LNCaP clone FGC (cell line): ENCODE measurements at places on chromosomes 5 and 9.

DNA sequence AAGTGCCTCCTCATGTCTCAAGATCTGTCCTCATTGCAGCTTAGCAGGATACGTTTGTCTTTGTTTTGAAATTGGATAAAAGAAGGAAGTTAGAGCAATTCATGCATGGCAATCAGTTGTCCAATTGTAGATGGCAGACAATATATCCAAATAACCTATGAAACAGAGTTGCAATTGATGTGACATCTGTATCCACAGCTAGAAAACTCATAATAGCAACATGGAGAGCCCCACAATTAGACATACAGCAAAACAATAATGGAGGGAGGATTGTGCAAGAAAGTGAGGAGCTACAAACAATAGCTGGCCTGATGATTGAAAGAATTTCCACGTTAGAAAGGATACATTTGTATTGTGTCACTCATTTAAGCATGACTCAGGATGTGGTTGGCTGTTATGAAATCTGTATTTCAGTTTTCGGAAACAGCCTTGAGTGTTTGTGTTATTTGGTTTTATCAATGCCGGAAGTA lies 132.0 kb downstream of the FAM174A start:
- no peak for DNase-seq

DNA sequence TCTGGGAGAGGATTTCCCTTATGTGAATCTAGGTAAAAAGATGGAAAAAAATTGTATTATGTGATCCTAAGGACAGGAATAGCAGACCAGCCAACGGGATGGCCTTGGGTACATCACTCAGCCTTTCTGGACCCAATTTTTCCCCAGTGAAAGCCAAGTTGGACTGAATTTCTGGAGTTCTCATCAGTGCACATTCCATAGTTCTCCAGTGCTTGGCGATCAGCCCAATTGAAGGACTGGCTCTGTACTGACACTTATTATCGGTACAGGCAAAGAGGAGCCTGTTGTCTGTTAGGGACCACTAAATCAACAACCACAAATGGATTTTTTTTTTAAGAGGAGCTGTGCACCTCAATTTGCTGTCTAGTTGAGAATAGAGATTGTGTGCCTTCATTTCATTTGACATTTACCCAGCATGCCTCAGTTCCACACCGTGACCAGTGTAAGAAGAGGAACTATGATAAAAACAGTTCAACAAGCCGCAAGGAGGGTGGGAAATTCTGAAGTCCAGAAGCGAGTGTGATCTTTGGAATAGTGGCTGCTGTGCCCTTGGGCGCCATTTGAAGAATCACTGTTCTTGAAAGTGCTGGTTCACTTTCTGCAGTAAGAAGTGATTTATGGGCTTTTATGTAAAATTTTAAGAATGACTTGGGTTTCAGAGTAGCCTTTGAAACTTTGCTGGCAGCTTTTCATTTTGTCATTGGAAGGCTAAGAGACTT lies 8.0 kb downstream of the ARL10 start:
- DNase-seq = no peak

GRCh38 chr5:3590161-3590966 lies 5.3 kb upstream of the IRX1 start:
- no peak for DNase-seq

- no peak for DNase-seq
These were observed 4.7 kb downstream of the MRPL36 start for GRCh38 chr5:1794901-1795290.

- DNase-seq = no peak
These were observed 39.8 kb downstream of the HMCN2 start for GRCh38 chr9:130305381-130305780.

DNA sequence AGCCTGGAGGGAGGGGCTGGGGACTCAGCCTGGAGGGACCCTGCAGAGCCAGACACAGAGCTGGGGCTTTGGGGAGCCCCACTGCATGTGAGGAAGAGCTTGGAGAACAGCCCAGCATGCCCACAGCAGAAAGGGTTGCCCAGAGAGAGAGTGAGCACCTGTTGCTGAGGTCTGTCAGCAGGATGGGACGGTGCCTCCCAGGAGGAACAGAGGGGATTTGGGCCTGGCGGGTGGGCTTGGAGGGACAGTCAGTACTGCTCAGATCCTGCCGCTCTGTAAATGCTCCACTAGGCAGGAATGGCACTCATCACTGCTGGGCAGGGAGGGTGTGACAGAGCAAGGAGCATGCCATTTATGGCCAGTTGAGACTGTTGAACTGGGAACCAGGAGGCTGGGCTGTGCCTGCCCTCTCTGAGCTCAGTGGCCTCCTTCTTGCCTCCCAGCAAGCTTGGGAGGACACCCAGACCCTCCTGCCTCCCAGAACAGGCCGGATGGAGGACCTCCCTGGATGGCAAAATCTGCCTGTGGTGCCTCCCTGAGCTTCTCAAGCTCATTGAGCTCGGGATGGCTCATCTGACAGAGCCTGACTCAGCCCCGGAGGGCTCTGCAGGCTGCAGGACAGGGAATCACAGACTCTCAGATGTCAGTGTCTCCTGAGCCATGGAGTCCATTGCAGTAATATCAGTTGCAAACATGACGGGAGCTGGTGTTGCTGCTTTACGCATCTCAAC lies 786 bp upstream of the HRCT1 start:
- no peak for DNase-seq

GRCh38 chr5:74337984-74338310 lies 302.6 kb downstream of the ENC1 start:
- DNase-seq = no peak

DNA sequence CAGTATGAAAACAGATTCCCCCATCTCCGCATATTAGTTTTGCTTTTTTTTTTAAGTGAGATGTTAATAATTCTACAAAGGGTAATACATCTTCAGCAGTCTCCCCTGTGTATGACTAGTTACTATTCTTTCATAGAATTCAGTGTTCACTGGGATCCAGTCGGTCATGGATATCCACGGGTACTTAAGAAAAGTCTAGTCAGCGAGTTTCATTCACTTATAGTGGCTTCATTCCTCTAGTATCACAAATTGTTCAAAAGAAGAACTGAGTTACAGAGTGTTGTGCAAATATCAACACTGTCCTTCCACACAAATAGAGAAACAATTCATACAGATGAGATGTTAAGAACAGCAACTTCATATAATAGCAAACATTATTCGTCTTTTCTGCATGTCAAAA lies 35.7 kb downstream of the BNC2 start:
- DNase-seq = no peak

DNA sequence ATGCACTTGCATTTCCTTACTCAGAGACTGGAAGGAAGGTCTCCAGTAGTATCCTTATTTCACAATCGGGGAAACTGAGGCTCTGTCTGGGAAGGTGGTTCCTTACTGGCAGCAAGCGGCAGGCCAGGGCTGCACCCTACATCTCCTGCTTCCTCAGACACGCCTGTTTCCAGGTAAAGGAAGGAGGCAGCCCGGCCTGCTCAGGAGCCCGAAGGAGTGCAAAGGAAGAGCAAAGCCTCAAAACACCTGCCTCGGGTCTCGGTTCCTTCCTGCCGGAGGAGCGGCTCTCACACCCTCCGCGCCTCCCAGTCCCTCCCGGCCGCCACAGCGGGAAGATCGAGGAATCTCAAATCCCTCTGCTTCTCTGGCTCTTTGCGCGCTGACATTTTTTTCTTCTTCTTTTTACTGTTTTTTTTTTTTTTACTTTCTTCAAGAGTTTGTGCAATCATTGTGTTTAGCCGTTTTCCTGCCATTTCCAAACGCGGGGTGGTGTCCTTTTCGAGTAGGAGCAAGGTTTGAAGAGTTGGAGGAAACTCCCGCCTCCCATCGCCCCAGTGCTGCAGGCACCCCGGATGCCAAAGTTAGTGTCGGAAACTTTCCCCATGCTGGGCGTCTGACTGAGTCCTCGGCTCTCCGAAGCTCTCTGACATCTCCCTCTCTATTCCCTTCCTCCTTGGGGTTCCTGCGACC lies 1.0 kb downstream of the GGTA1 start:
- no peak for DNase-seq

DNA sequence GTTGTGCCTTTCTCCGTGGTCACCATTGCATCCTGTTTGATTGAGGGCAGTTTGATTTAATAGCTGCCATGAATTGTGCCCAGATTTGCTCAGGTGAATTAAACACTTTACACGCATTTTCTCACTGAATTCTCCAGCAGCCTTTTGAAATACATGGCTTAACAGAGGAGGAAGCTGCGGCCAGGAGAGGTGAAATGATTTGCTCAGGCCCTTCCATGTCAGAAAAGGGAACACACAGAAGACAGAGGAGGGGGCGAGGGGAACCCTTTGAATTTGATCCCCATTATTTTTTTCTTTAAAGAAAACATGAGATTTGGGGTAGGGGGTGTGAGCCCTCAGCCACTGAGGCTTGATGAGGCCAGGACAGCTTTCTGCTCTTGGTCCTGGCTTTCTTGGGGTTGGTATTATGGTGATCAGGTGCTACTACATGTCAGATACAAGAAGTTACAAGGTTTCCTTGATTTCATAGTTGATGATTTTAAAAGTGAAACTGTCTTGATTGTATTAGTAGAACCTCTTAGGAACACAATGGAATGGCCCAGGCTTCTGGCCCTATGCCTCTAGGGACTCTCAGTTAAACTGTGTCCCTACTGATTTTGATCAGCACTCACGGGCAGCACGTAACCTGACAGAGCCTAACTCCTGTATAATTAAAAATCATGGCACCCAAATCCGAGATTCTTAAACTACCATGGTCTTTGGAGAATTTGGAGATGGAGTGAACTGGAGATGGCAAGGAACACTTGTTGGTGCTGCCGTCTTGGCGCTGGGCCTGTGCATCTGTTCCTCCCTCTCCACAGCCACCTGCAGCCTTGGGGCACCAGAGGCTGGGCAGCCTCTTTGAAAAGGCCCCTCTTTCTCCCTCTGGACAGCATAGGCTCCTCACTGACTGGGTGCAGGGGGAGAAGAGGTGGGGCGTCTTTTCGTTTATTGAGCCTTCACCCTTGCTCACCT lies 107.9 kb downstream of the TRIO start:
- no peak for DNase-seq

- no peak for DNase-seq
These were observed 129.3 kb upstream of the EPB41L4A start for GRCh38 chr5:112548246-112548881.

- no peak for DNase-seq
These were observed 128.6 kb upstream of the GRHPR start for GRCh38 chr9:37293664-37294524.

DNA sequence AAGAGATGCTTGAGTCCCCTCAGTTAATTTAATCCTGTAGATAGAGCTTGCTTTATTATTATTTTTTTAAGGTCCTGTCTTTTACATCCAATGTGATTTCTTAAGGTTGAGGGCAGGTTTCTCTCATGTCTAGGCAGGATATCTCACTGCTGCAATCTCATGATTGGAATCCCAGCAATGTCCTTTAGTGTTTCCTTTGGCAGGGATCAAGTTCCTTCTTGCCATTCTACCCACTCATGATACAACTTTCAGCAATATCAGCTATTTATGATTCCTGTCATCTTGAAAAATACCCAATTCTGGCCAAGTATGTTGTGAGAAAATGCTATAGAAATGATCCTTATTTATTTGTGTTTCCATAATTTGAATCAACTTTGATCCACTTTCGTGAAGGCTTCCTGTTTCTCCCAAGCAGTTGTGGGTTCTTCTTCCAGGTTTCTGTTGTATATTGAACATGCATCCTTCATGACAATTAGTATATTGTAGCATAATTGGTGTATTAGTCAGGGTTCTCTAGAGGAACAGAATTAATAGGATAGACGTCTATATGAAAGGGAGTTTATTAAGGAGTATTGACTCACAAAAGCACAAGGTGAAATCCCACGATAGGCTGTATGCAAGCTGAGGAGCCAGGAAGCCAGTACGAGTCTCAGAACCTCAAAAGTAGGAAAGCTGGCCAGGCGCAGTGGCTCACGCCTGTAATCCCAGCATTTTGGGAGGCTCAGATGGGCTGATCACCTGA lies 18.4 kb upstream of the VPS13A start:
- no peak for DNase-seq

DNA sequence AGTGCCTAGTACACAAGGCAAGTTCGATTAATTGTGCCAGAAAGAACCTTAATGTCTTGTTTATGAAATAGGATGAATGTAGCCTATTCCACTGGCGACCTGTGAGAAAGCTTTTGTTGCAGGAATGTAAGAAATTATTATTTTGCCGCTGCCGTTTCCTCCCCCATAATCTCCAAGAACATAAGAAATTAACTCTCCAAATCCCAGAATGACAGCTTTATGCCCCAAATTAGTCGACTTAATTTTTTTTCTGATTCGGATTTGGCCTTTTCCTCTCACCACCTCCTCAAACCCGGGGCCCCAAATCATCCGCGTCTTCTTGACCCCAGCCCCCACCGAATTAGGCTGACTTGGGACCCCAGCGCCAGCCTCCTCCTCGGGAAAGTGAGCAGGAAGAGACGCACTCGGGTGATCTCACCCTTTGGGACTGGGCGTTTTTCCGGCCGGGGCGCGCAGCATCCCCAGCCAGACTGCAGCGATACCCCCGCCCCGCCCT lies 682 bp upstream of the SPTAN1 start:
- no peak for DNase-seq

DNA sequence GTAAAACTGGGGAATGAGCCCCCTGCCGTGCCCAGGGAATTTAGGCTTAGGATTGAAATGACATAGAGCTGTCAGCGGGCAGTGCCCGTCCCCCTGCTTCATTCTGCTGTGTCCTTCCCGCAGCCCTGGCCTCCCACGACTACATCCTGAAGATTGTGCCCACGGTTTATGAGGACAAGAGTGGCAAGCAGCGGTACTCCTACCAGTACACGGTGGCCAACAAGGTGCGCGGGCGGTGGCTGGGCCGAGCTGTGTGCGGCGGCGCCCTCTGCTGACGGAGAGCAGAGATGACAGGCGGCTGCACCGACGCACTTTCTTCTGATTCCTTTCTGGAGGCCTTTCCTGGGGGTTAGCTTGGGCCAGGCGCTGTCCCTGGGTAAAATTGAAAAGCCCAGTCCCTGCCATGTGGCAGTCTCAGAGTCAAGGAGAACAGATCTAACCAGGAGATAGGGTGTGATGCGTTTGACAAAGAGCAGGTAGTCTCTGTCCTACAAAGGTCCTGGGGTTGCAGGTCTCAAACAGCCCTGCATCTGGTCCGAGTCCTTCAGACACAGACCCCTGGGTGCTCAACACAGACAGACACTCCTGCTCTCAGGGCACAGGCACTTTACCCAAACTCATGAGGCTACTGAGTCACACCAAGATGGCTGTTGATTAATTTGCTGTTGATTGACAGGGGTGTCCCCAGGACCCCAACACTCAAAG lies 26.8 kb upstream of the RPL26L1 start:
- no peak for DNase-seq

- DNase-seq = no peak
These were observed 6.0 kb downstream of the ISL1 start for GRCh38 chr5:51389288-51389576.
